ENCODE measurements at places on chromosomes 13 and 19. TPM values are rescaled to one million over a fixed set of nuclear protein-coding genes. Genes with fewer than 3 reads are reported as not detected.

GRCh38 chr13:79918620-79919019 is 422.3 kb downstream of the SPRY2 start:
- H3K36me3 ChIP-seq: no peaks in the 10 kb centered on the region
- H3K27me3 ChIP-seq: no peaks in the 10 kb centered on the region
- no peak for DNase-seq
- no peak overlapping the region for H3K27ac ChIP-seq
- H3K4me3 ChIP-seq: no peak overlapping the region
- no peaks in the 10 kb centered on the region for H3K4me1 ChIP-seq

- H3K27ac ChIP-seq: no peak overlapping the region
- no peak overlapping the region for H3K4me3 ChIP-seq
- H3K27me3 ChIP-seq: no peaks in the 10 kb centered on the region
- H3K4me1 ChIP-seq: no peaks in the 10 kb centered on the region
- no peak for DNase-seq
Observed at GRCh38 chr13:48230541-48230940, 2.5 kb upstream of the ITM2B start.

HS6ST3 gene
- 3.0 TPM for total RNA-seq

PDX1 gene
- not detected for total RNA-seq

Measured in ascending aorta (tissue), 2 donors.